ENCODE measurements at places on chromosomes 11 and 22.

- peak; percentile 97 for DNase-seq
Observed at GRCh38 chr11:119567688-119568582, 145.0 kb upstream of the THY1 start.

DNA sequence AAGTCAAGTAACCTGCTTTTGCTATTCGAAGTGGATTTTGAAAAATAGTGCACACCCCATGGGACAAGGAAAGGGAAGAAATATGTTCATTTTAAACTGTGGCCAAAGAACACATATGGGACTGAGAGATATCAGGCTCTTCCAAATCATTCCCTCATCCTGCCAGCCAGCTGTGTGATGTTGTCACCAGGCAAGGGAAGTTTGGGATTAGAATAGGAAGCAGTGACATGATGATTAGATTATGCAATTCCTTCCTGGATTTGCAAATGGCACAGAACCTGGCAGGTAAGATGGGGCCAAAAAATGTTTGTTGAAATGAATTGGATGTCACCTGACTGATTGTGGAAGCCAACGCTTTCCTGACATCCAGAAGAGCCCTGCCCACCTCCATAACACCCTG is 4.9 kb upstream of the SCN3B start:
- DNase-seq = no peak

DNA sequence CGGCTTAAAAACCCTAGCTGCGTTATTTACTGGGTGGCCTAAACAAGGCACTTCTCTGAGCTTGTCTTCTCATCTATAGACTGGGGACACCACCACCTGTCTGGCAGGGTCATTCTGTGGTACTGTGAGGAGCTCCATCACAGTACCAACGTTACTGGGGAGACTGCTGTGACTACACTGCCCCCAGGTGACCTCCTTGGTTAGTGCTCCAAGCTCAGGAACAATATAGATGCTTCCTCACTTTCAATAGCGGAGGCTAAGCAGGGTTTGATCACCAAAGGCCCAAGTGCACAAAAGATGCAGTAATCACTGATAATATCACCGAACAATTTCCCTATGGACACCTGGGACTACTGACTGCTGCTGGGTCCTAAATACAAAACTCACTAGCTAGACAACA is 18.8 kb downstream of the PRPF19 start:
- peak; percentile 66 for DNase-seq

- no peak for DNase-seq
Observed at GRCh38 chr22:49827271-49827852, 311 bp downstream of the BRD1 start.

Measured in DMS79 treated with DMSO at 0.1 percent for 48 hours (cell line).